ENCODE measurements at places on chromosomes 1 and 21.

- no peak for DNase-seq
Observed at GRCh38 chr1:179706339-179706941, 36.7 kb upstream of the FAM163A start.

DNA sequence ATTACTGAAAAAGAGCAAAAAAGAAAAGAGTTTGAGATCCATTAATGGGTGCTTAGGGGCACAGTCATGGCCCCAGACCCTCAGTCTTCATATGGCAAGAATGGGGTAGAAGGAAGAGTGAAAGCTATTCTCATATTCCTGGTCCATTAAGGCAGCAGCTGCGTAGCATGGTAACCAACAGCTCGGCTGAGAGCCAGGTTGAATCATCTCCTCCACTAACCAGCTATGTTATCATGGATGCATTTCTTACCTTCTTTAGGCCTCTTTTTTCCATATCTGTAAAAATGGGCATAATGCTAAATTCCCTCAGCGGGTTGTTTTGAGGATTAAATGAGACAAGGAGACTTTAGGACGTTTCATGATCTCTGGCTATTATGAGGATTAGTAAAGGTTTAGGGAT is 15.0 kb upstream of the SARS1 start:
- DNase-seq = no peak

- no peak for DNase-seq
Observed at GRCh38 chr1:154944401-154945159, 8.1 kb upstream of the PMVK start.

DNA sequence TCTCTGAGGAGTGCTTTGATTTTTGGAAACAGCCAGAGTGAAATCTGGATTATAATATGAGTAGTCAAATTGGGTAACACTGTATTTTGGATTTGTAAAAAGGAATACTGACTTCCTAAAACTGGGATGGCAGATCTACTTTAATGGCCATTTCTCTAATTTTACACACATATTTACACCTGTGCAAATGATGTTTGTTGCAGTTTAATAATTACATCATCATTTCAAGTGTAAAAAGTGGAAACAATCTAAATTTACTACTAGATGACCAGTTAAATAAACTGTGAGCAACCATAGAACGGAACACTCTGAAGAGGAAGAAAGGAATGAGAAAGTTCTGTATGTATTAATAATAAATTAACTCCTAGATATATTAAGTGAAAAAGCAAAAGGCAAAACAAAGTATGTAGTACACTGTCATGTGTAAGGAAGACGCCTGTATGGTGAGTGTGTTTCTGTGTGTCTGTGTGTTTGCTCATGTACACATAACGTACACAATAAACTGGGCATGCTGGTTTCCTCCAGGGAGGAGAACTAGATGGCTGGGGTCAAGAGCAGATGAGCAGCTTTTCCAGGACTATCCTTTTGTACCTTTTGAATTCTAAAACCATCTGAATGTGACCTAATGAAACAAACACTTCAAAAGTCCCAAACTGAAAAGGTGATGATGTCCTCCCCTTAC is 2.9 kb upstream of the RHEX start:
- no peak for DNase-seq

DNA sequence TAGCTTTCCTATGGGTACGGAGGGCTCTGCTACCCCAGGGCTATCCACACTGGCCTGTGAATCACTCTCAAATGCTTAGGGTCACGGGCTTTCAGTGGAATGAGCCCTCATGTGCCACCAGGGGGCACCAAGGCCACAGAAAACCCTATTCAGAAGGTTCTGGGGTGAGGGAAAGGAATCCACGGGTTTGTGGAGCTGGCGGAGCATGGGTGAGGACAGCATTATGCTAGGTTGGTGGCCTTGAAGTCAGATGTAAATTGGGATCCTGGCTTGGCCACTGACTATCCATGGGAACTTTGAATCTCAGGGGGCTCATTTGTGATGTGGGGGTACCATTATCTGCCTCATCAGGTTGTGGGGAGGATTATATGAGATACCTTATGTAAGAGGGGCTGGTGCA is 5.1 kb upstream of the LAMTOR5 start:
- DNase-seq = no peak

DNA sequence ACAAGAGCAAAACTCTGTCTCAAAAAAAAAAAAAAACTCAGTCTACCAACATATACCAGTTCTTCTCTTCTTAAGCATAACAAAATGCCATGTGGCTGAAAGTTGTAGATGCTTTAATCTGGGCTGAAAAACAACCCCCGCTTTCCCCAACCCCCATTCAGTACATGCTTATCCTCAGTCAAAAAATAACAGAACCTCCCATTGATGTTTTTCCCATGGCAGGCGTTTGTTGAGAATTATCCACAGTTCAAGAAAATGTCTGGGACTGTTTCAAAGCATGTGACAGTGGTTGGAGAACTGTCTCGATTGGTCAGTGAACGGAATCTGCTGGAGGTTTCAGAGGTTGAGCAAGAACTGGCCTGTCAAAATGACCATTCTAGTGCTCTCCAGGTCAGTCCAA is 14.9 kb downstream of the VPS45 start:
- no peak for DNase-seq

GRCh38 chr21:39318091-39318959 is 4.9 kb upstream of the BRWD1 start:
- DNase-seq = no peak

GRCh38 chr21:45592208-45592619 is 50.0 kb upstream of the SLC19A1 start:
- no peak for DNase-seq

DNA sequence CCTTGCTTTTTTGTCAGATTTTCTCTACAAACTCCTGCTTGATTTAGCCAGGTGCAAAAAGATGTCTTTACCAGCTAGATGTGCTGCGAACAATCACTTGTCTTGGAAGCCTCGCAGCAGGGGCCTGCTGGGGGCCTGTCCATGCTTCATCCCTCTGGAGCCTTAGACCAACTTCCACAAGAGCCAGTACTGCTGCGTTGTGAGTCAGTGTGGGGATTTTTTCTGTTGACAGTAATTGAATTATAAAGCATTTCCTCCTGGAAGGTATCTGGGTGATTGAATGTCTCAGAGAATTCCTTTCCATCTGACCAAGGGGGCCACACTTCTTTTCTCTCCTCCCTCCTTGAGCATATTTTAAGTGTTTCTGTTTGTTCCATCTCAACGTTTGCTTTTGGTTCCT is 40.4 kb upstream of the LDLRAP1 start:
- DNase-seq = no peak

GRCh38 chr1:111930356-111930755 is 59.1 kb downstream of the KCND3 start:
- no peak for DNase-seq

DNA sequence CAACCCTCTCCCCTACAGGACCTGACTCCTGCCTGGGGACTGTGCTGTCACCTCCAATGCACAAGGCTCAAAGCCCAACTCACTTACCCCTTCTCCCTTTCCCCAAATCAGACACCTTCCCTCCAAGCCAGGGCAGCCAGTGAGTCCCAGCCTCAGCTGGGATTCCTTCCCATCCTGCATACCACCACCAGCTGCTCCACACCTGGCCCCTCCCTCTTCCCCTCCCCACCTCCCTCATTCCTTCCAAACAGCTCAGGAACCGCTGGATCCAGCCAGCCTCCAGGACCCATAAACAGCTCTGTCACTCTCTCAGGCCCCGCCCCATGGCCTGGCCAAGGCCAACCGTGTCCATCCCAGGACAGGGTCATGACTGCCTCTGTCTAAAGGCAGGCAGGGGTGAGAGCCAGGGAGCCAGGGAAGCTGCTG is 41.4 kb downstream of the ACOT7 start:
- DNase-seq = no peak

DNA sequence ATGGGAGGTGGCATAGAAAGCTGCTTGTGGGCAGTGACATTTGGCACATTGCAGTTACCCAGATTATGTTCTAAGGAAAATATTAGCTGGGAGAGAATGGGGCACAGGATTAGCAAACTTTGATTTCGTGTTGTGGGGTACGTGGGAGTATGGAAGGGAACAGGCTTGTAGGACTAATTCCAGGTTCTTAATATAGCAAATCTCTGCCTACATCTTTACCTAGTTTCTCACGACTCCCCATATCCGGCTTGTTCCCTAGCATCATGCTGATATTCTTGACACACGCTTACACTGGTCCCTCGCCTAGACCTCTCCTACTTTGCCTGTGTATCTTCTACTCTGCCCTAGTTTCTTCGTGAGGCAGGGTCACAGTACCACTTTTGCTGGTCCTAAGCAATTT is 293.9 kb upstream of the PLXNA2 start:
- DNase-seq = no peak

- no peak for DNase-seq
Observed at GRCh38 chr1:233662575-233663304, 48.8 kb downstream of the KCNK1 start.

GRCh38 chr1:241596633-241597032 is 43.5 kb downstream of the CHML start:
- DNase-seq = no peak

DNA sequence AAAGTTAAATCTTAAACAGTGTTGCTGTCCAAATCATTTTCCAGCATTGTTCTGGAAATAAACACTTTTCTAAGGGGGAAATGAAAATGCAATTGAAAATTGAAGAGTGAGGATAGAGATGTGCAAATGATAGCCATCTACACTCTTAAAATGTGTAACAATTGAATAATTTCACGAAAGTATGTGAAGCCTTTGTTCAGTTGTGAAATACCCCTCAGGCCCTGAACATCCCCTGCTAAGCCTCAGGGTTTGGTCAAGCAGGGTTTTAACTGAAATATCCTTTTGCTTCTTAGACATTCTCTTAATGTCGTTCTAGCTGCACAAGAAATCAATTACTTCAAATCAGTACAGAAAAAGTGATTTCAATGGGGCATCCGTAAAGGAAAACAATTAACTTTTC is 65.9 kb upstream of the DYNLT5 start:
- no peak for DNase-seq

DNA sequence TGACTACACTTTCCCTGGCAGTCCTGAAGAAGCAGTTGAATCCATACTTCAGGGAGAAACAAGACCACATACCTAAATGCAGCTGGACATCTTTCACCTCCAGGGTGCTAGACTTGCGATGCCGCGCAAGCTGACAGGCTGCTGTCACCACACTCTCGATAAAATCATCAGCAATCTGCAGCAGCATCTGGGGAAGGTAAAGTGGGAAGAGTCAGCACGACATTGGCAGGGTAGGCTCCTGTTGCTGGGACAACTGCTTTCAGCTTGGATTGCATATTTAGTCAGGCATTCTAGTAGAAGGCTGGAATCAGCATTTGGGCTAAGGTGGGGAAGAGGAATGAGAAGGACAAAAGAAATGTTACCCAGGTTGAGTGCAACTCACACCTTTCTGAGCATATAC is 21.1 kb downstream of the RAB42 start:
- no peak for DNase-seq

- DNase-seq = no peak
Observed at GRCh38 chr1:1318131-1318652, 6.3 kb downstream of the INTS11 start.

DNA sequence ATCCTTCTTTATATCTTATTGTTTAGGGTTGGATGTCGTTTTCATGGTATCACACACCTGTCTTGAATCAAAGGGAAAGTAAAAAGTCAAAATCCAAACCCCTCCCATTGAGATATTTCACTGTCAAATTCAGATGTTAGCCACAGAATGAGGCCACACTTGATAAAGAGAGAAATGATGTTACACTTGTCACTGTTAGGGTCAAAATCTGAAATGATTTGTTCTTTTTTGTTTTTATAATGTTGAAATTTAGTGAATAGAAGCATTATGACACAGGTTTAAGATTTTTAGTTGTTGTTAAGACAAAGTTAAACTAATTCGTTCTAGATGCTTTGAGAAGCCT is 13.1 kb downstream of the NFIA start:
- no peak for DNase-seq

- no peak for DNase-seq
Observed at GRCh38 chr1:178538192-178538916, 25.4 kb downstream of the TEX35 start.

GRCh38 chr1:24293392-24294227 is 25.5 kb upstream of the GRHL3 start:
- no peak for DNase-seq

DNA sequence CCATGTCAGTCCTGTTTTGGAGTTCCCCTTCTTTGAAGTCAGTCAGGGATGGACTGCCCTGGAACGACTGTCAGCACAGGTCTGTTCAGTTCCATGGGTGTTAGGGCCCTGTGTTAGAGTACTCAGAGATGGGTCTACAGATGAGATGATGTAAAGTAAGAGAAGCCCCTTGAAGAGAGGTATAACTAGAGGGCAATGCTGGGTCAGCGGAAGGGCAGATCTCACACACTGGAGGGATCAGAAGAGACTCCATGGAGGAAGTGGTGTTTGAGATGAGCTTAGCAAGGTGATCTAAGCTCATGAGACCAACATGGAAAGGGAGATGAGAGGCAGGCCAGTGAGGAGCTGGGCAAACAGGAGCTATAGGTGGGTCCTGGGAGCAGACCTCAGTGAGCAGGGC is 7.6 kb downstream of the PPFIA4 start:
- DNase-seq = no peak
